ENCODE measurements at places on chromosomes 7 and 10.
A peak's percentile ranks its signal among the peaks of the same experiment; 100 is the strongest.

DNA sequence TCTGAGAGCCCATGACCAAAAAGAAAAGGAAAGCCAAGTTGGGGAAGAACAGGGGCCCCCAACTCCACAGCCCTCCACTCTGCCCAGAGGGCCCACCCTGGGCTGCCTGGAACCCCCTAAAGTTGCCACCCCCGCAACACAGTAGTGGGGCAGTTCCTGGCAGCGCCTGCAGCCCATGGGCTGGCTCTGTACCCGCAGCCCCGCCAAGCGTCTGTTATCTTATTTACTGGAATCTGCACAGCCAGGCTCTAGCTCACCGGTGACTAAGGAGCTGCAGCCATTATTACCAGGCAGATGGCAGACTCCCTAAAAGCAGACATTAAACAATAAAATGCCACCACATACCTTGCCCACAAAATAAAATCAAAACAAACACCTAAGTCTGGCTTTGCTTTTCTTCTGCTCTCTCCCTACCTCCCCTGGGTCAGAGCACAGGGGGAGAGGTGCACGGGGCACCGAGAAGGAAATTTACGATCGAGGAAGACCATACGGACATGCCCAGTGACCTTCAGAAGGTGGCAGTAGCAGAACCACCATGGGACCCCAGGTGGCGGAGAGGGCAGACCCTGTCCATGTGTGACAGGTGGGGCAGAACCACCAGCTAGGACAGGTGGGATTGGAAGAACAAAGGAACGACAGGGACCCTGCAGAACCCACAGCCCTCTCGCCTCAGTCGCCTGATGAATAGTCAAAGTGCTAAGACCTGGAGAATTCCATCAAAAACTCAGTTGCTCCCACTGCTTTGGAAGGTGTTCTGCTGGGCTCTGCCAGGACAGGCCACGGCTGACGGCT lies 66.3 kb downstream of the PRKAG2 start:
- DNase-seq: no peak

- peak; percentile 66 for DNase-seq
Measured at GRCh38 chr10:90871766-90872647, at the start of gene RPP30. TSS of gene RPP30 (plus strand) at chr10:90871974. CDS start at chr10:90871987, 13 bp downstream.

DNA sequence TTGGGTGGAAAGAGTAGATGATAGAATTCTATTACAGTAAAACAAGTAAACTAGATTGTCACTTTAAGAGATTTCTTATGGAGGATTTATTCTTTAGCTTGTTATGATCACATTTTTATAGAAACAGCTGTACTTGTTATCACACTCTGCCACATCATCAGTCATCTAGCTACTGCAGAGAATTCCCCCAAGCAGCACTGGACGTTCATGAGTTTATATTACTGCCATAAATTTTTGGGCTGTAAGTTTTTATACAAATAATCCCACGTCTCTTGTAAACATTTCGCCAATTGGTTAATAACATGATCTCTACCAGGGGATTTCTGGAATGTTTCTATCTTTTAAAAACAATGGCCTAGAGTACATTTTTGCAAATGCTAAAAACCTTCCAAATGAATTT lies 238.8 kb downstream of the POLR1F start:
- no peak for DNase-seq

GRCh38 chr7:102976493-102976892 lies 63.7 kb downstream of the LRRC17 start:
- DNase-seq: no peak

- DNase-seq: no peak
Measured at GRCh38 chr10:7558036-7558435, 108.7 kb downstream of the ITIH5 start.

- no peak for DNase-seq
Measured at GRCh38 chr7:52843436-52843835, 192.0 kb upstream of the POM121L12 start.

- DNase-seq: no peak
Measured at GRCh38 chr7:50262446-50262845, 42.1 kb upstream of the IKZF1 start.
